Cardiac muscle cell (in vitro differentiated cells and primary cell): ENCODE measurements at places on chromosomes 3 and 15.

GRCh38 chr3:53131096-53131495 is 861 bp upstream of the RFT1 start:
- no peak for DNase-seq

GRCh38 chr15:71115567-71116351 is 488 bp downstream of the THSD4 start:
- peak; percentile 50 for DNase-seq

GRCh38 chr3:9079676-9080075 is 116.4 kb upstream of the RAD18 start:
- DNase-seq: no peak

DNA sequence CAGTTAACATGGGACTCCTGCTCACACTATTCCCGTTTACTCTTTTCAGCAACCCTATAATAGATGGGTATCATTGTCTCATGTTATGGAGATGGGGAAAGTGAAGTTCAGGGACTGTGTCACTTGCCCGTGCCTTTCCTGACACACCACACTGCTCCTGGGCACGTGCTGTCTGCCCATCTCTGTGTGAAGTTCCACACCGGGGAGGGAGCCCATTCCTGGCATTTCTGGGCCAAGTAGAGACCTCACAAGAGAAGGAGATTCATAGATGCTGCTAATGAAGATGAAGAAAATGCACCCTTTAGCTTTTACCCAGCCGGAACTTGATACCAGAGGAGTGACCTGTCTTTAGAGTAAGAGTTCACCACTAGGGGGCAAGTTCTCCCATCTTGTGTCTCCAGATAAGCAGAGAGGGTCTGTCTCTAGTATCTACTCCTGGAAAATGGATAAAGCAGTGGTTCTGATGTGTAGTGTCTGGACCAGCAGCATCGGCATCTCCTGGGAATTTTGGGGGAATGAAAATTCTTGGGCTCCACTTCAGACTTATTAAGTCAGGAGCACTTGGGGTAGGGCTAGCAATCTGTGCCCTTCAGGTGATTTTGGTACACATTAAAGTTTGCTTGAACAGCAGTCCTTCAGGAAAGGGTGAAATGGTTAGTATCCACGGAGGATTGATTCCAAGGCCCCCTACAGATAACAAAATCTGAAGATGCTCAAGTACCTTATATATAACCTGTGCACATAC is 2.0 kb upstream of the TOPBP1 start:
- DNase-seq: peak; percentile 69

DNA sequence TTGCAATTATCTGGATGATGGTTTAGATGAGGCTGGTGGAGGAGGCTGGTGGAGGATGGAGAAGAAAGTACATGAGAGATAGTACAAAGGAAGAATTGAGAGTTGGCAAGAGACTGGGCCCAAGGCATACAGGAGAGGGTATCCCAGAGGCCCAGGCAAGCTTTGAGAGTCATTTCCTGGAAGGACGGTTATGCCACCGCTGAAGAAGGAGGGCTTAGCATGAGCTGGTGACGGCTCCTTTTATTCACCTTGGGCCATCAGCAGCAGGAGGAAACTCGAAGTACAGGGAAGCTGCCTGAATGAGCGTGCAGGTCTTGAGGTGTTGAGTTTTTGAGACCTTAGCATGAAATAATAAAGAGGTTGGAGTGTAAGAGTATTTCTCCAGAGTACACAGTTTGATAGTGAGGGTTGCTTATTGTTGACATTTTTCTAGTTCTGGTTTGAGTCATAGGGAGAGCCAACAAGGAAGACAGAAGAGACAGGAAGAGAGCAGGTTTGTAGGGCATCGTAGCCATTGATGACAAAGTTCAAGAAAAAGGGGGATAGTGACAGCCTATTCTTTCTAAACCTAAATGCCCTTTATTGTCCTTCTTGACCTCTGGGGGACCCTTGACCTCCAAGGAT is 13.8 kb downstream of the THSD4 start:
- DNase-seq: no peak

GRCh38 chr3:23365066-23365465 is 161.9 kb downstream of the UBE2E2 start:
- DNase-seq: no peak
